ENCODE measurements at places on chromosomes 13 and 19.

DNA sequence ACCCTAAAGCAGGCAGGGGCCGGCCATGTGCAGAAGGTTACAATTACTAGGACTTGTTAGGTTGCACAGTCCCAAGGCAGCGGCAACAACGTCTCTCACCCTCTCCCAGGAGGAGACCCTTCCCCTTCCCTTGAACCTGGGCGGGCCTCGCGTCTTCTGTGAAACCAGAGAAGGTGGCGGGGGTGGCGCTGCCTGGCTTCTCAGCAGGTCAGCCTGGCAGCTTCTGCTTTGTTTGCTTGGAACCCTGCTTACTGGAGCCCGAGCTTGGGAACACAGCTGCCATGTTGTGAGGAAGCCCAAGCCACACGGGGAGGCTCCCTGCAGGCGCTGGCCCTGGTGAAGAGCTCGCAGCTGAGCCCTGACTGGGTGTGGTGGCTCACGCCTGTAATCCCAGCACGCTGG, 15.5 kb downstream of the MKNK2 start:
- DNase-seq: no peak

DNA sequence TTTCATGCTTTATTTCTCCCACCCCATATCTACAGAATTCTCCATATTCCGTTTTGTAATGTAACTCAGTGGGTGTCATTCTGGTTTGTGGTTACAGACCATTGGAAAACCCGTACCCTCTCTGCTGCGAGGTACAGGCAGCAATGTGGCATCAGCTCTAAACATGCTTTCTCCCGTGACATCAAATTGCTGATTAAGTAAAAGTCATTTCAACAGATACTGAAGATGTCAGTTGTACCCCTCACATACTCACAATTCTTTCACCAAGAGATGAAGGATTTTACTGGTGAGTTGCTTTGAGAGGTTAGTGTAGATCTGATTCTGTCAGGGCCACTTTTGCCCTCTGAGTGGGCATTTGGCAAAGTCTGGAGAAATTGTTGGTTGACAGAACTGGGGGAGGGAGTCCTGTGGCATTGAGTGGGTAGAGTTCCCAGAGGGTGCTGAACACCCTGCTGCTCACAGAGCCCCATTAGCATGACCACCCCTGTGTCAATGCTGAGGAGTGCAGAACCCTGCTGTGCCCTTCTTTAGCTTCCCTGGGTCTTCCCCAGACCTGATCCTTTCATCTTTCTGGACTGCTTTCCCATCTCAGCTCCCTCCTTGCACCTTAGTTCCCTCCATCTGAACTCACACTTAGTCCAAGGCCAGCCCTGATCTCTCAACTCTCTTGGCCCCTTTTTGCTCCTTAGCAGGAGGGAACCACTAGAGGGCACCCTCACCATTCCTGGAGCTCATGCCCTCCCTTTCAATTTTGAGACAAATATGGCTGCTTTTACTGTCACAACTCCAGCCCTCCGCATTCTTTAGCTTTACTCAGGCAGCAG, 39.9 kb upstream of the CEACAM8 start:
- DNase-seq: peak; percentile 22

DNA sequence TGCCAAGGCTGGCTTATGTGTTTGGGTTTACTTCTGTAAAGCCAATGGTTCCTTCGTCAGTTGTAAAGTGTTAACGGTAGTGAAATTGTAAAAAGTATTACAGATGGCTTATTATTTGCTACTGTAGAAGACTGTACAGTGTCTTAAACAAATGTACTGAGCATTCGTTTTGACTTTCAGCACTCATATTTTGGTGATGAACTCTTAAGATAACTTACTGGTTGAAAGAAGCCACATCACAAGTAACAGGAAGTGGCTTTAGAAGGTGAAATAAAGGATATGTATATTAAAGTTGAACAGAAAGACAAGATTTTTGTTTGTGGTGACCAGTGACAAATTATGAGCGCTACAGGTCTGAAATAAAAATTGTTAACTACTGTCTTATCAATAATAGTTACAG, 64.2 kb downstream of the URI1 start:
- no peak for DNase-seq

- no peak for DNase-seq
Observed at GRCh38 chr19:7926727-7927604, 1.0 kb upstream of the CTXN1 start.

DNA sequence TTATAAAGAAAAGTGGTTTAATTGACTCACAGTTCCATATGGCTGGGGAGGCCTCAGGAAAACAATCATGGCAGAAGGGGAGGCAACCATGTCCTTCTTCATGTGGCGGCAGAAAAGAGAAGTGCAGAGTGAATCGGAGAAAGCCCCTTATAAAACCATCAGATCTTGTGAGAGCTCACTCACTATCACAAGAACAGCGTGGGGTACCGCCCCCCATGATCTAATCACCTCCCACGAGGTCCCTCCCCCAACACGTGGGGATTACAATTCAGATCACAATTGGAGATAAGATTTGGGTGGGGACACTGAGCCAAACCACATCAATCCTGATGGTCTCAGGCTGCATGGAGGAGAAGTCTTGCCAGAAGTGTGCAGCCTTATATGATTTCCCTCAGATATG, 26.0 kb downstream of the TM9SF2 start:
- DNase-seq: peak; percentile 17

GRCh38 chr19:379796-380195, 29.2 kb downstream of the C2CD4C start:
- no peak for DNase-seq
